ENCODE measurements at places on chromosomes 12 and 14.

- peak; percentile 92 for DNase-seq
These were observed 34.9 kb upstream of the CERS5 start for GRCh38 chr12:50201987-50202521.

DNA sequence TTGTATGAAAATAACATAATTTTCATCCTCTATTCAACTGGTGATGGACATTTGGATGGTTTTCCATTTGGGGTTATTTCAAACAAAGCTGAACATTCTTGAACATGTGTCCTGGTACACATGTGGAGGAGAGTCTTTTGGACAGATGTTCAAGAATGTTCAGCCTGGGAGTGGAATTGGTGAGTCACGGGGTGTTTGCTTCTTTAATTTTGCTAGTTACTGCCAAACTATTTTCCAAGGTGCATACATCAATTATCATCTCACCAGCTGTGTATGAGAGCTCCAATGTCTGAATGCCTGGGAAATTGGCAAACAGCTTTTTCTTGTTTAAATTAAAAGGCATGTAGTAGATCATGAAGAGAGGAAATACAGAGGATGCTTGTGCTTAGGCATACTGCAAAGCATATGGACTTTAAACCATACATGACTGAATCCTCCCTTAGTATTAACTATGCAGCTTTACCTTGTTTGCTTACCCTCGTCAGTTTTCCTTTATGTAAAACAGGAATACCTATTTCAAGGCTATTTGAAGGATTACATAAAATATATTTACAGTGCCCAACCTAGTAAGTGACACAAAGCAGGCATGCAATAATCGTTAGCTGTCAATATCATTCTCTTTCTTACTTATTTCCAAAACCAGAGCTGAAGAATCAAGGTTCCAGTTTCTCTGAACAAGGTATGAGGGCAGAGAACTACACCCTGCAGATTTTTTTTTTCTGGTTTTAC lies 152.1 kb downstream of the ITPR2 start:
- DNase-seq, result no peak

DNA sequence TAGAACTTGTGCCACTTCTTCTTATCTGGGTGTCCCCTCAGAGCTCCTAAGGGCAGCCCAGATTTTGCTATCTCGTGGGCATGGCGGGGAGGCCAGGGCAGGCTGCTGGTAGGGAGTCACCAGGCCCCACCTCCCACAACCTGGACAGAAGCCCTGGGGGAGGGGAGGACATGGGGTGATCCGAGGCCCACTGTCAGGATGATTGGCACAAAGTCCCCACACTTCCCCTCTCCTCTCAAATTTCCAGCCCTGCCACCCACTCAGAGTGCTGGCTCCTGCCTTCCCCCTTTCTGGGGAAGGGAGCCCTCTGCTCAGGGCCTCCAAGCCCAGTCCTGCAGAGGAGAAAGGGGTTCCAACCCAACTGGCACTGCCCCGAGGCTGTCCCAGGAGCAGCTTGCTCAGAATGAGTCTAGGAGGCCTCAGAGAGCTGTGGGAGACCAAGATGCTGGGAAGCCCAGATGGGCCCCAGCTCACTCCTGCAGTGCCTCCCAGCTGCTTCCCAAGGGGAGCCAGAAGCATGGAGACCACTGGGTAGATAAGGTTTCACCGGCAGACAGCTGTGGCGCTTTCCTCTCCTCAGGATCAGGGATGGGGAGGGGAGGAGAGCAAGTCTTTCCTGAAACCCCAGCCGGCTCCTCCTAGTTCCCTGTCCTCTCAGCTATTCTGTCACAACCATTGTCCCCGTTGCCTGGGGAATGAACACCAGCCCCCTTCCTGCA lies 82.8 kb downstream of the B4GALNT3 start:
- DNase-seq, result no peak

- DNase-seq, result no peak
These were observed 20.7 kb downstream of the SLC7A8 start for GRCh38 chr14:23162800-23163199.

DNA sequence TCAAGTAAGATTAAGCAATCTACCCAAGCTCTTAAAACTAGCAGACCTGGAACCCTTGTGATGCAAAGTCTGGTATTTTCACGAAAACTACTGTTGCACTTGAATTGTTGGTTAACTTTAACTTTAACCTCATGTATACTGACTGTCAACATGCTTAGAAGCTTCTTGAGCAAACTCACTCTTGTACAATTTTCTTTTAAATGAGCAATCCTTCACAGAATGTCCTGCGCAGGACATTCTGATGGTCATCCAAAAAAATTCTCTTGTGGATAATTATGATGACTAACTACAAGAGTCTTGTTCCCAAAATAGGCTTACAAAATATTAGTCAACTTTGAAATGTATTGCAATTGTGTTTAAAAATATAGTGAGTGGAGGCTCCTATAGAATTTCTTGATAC lies 54.0 kb upstream of the PDE3A start:
- DNase-seq, result no peak
